Placental pericyte (primary cell): ENCODE measurements at places on chromosomes 6 and 20. TPM values are rescaled to one million over a fixed set of nuclear protein-coding genes. Genes with fewer than 3 reads are reported as not detected.

LEMD2 gene
- total RNA-seq, result 54.3 and 64.0 TPM in 2 replicates

SLC24A3 gene
- 0.44 and 0.86 TPM in 2 replicates for total RNA-seq

MPC1 gene
- total RNA-seq, result 18.2 and 20.0 TPM in 2 replicates

NHLRC1 gene
- 2.0 and 2.4 TPM in 2 replicates for total RNA-seq

IL17F gene
- total RNA-seq, result not detected in 2 replicates

BTNL2 gene
- not detected in 2 replicates for total RNA-seq

MUCL3 gene
- total RNA-seq, result not detected in 2 replicates

HLA-DOA gene
- not detected in 2 replicates for total RNA-seq

DDR1 gene
- 15.9 and 36.5 TPM in 2 replicates for total RNA-seq

SRSF12 gene
- under 0.01 TPM in 1 of 2 replicates, not detected in the other for total RNA-seq

ARMC12 gene
- 0.88 TPM in 1 of 2 replicates, not detected in the other for total RNA-seq
